ENCODE measurements at places on chromosomes 1 and 21. TPM values are rescaled to one million over a fixed set of nuclear protein-coding genes. Genes with fewer than 3 reads are reported as not detected.

SELENBP1 gene
- 22.5 TPM for total RNA-seq

AGL gene
- 25.9 TPM for total RNA-seq

DNA sequence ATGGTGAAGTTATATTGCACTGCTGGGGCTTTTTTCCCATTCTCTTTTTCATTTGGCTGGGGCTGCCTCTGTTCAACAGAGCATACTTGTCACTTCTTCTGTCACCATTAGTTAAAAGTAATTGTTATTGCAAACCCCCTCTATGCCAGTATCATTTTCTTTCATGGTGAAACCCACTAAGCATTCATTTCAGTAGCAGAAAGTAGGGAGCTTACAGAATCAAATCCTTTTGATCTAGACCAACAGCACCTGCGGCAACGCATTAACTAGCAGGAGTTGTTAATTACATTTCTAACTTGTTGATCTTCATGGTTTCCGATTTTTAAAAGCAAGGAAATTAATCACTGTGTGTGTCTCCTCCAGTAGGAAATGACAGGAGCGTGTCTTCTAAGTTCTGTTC lies 15.0 kb downstream of the SMYD2 start:
- no peak for DNase-seq

DNA sequence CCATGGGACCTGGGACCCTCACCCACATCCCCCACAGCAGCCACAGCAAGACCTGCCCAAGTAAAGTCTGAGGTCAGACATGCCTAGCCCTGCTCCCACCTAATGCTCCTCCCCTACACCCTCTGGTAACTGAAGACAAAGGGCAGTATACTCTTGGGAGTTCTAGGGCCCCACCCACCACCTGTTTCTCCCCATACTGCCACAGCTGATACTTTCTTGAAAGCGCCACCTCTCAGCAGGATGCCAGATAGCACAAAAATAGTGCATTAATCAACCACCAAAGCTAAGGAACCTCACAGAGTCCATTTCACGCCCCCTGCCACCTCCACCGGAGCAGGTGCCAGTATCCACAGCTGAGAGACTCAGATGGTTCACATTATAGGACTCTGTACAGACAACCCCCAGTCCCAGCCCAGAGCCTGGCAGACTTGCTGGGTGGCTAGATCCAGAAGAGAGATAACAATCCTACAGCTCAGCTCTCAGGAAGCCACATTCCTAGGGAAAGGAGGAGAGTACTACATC lies 238.1 kb downstream of the LRRC40 start:
- DNase-seq, result no peak

GRCh38 chr1:25580927-25581326 lies 35.7 kb upstream of the MAN1C1 start:
- no peak for DNase-seq

- no peak for DNase-seq
These were observed 94.1 kb downstream of the TGFBR3 start for GRCh38 chr1:91791691-91792488.

DNA sequence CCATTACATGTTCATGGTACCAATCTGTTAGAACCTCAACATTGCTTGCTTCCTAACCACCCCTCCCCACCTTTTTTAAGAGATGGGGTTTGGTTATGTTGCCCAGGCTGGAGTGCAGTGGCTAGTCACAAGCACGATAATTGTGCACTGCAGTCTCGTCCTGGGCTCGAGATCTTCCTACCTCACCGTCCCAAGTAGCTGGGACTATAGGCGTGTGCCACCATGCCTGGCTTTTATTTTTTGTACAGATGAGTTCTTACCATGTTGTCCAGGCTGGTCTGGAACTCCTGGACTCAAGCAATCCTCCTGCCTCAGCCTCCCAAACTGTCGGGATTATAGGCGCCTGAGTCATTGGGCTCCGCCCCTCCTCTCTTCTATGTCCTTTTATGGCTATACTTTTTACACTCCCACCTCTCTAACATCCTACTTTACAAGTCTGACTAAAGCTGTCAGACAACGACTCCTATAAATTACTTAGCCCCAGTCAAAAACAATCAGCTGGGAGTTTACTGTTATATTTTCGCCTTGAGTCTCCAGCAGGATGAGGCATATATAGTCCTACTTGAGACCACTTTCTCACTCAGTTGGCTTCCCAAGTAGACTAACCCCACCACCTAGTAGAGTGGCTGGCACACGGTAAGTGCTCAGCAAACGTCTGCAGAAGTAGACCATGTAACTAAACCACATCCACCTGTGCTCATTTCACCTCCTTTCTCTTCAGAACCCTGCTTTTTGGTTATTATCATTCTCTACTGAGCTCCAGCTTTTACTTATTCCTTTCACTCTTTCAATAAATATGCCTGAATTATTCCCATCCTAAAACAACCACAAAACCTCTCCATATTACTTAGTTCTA lies 13.8 kb downstream of the ENSA start:
- DNase-seq, result no peak

DNA sequence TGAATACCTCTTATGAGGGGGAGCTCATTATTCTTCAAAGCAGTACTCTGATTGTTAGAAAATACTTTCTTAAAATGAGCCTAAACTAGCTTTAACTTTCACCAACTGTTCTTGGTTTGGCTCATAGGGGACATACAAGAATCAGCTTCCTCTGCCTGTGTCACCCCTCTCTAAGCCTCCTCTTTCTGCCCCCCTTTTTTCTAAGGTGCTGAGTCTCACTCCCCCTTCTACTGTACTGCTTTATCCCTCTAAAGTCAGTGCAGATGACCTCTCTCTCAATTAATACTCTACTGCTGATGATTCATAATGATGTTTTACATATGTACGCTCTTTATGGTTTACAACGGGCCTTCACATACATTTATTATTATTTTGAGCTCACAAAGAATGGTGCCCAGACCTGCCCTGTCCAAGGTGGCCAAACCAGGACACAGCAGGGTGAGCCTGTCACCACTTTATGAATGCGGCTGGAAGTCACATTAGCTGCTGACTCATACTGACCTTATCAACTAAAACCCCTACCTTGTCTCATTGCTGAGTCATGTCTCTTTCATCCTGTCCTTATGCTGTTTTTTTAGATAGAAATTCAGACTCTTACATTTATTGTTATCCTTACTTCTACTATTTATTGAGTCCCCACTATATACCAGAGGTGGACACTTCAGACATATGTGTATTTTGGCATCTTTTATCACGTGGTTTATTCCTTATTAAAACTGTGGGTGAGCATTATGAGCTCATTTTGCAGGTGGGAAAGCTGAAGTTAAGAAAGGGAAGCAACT lies 126.9 kb downstream of the RNF220 start:
- no peak for DNase-seq

- no peak for DNase-seq
These were observed 51.7 kb downstream of the WLS start for GRCh38 chr1:68180441-68181164.

GRCh38 chr1:115164484-115164883 lies 75.2 kb upstream of the TSPAN2 start:
- no peak for DNase-seq

DNA sequence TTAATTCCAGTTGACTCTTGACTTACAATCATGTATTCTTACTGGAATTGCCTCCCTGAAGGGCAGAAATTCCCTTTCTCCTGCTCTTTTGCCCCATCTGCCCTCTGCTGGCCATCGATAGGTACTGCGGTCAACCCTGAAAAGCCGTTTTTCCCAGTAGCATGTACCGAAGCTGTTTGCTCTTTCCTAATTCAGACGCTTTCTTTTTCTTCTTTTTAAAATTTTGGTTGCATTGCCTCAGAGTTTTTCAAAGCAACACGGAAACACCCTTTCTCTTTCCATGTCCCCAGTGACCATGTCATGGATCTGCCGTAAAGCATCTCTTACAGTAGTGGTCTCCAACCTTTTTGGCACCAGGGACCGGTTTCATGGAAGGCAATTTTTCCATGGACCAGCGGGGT lies 164.2 kb upstream of the C1orf21 start:
- peak; percentile 70 for DNase-seq

- no peak for DNase-seq
These were observed 98.8 kb downstream of the CASZ1 start for GRCh38 chr1:10697621-10698160.

DNA sequence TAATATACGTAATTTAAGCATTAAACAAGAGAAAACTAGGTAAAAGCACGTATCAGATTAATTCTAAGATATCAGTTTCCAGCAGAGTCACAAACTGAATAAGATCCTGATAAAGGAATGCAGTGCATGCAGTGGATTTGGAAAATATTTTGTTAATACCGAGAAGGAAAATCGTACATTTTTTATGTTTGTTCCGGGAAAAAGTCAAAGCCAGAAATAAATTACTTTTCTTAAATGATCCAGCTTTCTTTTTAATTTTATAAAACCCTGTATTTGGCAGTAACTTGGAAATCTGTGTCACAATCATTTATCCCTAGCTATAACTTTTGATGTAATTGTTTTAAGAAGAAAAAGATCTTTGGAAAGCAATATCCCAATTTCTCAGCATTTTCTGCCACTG lies 955 bp downstream of the PALMD start:
- DNase-seq, result no peak

GRCh38 chr1:246595146-246595545 lies 28.9 kb downstream of the CNST start:
- DNase-seq, result no peak

Measured in dorsolateral prefrontal cortex (tissue), 122 donors.